Regular cardiac myocyte (primary cell): ENCODE measurements at places on chromosomes 2 and 18. TPM values are rescaled to one million over a fixed set of nuclear protein-coding genes. Genes with fewer than 3 reads are reported as not detected.

LRRC30 gene
- total RNA-seq = not detected in 2 replicates

USP37 gene
- total RNA-seq = 13.4 and 18.9 TPM in 2 replicates

GALR1 gene
- not detected in 2 replicates for total RNA-seq

GALNT14 gene
- 0.85 and 1.7 TPM in 2 replicates for total RNA-seq

CIB4 gene
- not detected in 2 replicates for total RNA-seq
